Left kidney (tissue), 8 donors: ENCODE measurements at places on chromosomes 4 and X. TPM values are rescaled to one million over a fixed set of nuclear protein-coding genes. Genes with fewer than 3 reads are reported as not detected.

- DNase-seq, result no peak
These were observed 32.3 kb downstream of the CYBB start for GRCh38 chrX:37812110-37812509.

PABPC4L gene
- polyA plus RNA-seq, result 11.3 TPM

DNA sequence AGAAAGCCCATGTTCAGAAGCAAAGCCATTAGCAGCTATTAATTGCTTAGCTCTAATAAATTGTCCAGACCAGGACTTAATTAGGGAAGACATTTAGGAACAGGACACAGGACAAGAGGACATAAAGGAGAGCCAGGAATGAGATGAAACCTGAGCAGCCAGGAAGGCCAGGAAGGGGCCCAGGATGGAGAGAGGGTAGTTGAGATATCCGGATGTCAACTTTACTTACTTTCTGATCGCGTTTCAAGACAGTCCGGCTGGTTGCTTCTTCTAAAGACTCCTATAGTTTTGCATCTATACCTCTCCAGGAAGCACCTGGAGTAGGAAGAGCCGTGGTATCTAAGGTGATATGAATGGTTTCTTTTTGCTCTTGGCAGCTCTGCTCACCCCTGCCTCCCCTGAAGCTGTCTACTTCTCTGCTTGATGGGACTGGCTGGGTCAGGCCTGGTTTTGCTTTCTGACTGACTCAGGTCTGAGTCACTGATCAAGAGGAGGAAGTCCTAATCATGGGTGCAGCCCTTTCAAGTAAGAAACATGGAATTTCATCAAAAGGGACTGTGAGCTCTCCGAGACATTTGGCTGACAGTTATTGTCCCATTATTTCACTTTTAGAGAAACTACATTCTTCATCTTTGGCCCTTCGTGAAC, 733.3 kb downstream of the RPA4 start:
- DNase-seq, result no peak

DNA sequence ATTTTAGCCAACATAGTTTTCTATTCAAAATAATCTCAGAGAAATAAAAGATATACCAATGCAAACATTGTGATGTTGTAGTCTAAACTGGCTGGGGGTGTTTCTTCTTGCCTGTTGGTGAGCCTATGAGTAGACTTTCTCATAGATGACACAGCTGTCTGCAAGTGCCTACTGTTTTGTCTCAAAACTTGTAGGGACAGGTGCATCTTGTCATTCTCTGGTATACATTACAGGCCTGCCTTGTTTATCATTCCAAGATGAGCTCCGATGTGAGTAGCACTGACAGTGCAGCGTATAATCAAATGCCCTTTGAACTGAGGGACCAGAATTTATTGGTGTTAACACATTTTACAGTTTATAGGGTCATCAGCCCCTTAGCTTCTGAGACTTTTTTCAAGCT, 353.8 kb downstream of the PRDM5 start:
- DNase-seq, result peak; percentile 24

- no peak for DNase-seq
These were observed 15.6 kb downstream of the EDNRA start for GRCh38 chr4:147496500-147496899.

DRP2 gene
- 2.3 TPM for polyA plus RNA-seq

DNA sequence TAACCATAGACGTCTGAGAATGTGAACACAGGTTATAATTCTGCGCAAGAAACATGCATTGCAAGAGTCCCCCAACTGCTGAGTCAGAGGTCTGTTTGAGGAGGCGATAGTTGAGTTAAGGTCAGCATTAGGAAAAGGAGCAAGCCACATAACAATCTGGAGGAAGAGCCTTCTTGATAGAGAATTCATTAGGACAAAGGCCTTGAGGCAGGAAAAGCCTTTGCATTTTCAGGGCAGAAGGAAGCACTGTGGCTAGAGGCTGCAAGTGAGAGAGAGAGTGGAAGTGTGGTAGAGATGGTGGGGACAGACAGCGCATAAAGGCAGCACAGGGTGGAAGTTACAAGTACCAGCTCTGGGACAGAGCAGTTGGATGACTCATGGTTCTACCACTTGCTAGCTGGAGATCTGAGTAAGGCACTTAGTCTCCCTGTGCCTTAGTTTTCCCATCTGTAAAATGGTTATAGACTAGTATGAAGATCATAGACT, 125.8 kb upstream of the LNX1 start:
- no peak for DNase-seq

- peak; percentile 10 for DNase-seq
These were observed 92.5 kb upstream of the EDA2R start for GRCh38 chrX:66731398-66731797.

HTT-AS gene
- polyA plus RNA-seq, result not detected

VSIG4 gene
- 5.7 TPM for polyA plus RNA-seq

RASSF6 gene
- polyA plus RNA-seq, result 8.8 TPM

DNA sequence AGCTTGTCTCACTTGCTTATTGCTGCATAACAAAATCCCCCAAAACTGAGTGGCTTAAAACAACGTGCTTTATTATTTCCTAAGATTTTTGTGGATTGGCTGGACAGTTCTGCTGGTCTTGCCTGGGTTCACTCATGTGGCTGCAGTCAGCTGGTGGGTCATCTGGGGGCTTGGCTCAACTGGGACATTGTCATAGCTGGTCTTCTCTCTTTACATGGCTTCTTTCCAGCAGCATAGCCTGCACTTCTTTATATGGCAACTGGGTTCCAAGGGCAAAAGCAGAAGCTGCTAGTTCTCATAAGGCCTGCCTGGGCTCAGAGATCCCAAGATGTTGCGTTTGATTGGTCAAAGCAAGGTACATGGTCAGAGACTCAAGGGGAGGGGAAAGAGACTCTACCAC, 33.7 kb upstream of the STAG2 start:
- no peak for DNase-seq

DNA sequence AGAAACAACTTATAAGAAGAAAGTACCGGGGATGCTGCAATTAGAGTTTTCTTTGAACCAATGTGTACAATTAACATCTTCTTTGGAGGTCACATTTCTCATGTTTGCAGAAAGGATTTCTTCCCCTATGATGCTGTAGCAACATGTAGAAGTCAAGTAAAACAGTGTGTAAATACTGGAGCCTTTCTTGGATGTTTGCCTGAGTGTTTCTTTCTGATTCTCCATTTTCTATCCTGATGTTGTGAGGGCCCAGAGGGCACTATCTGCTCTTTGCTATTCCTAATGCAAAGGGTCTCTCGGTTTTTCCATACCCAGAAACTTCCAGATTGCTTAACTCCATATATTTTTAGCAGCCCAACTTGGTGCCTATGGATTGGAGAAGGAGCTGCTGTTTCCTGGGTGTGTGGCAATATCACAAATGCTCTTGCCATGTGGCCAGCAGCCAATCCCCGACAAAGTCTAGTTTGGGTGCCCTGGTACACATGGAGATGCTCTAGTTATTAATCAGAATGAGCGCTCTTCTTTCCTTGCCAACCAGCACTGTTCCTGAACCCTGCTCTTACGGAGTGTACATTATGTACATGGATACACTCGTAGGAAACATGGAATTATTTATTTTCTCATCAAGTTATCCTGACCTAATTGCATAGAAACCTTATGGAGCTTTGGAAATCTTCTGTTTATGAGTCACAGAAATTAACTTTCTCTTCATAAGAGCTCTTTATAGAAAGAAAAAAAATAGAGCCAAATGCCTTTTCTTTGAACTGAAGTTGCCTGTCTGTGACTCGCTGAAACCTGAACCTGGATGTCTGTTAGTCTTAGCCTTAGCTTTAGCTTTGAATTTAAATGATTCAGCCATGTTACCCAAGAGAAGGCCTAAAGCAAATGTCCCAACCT, 67.0 kb upstream of the GPC4 start:
- DNase-seq, result no peak

GSTCD gene
- polyA plus RNA-seq, result 23.1 TPM

GRCh38 chrX:39728025-39728424, 369.7 kb downstream of the BCOR start:
- DNase-seq, result no peak

GRCh38 chr4:144969821-144970220, 128.2 kb downstream of the ANAPC10 start:
- no peak for DNase-seq

GRCh38 chr4:134906404-134907023, 704.9 kb upstream of the PABPC4L start:
- peak; percentile 26 for DNase-seq

GRCh38 chr4:102554482-102554881, 53.3 kb downstream of the NFKB1 start:
- DNase-seq, result no peak

GRCh38 chr4:118285931-118286330, 66.9 kb downstream of the PRSS12 start:
- DNase-seq, result no peak
